ENCODE measurements at places on chromosomes 16 and 17. TPM values are rescaled to one million over a fixed set of nuclear protein-coding genes. Genes with fewer than 3 reads are reported as not detected.

Gene MT1F
- total RNA-seq, result 0.77 TPM

Gene NOXO1
- total RNA-seq, result 0.55 TPM

Gene AIPL1
- 335 TPM for total RNA-seq

Gene HCRT
- 1.4 TPM for total RNA-seq

Gene TMC7
- 3.1 TPM for total RNA-seq

Gene NUDT16L1
- 39.9 TPM for total RNA-seq

Gene HS3ST3A1
- 22.7 TPM for total RNA-seq

Gene ARL5C
- 1.3 TPM for total RNA-seq

Gene HYDIN
- 21.1 TPM for total RNA-seq

Gene WFIKKN1
- total RNA-seq, result 0.71 TPM

Gene CD79B
- 0.77 TPM for total RNA-seq

Gene XAF1
- total RNA-seq, result 30.8 TPM

Gene CCDC144A
- total RNA-seq, result 8.4 TPM

Gene ZNF385C
- 4.0 TPM for total RNA-seq

Gene TK1
- 13.9 TPM for total RNA-seq

Gene SEZ6L2
- 37.9 TPM for total RNA-seq

Gene SULT1A4
- 6.9 TPM for total RNA-seq

Gene C17orf100
- 3.5 TPM for total RNA-seq

Gene HID1
- total RNA-seq, result 16.0 TPM

Gene CD300LB
- 0.71 TPM for total RNA-seq

Gene CCDC78
- total RNA-seq, result 1.0 TPM

Gene LGALS9B
- total RNA-seq, result not detected

Gene CHD9NB
- total RNA-seq, result 0.93 TPM

Gene TBC1D3C
- not detected for total RNA-seq

Gene TMEM94
- total RNA-seq, result 54.9 TPM

Gene HP
- total RNA-seq, result 0.55 TPM

Gene TPPP3
- 52.7 TPM for total RNA-seq

Gene PIGS
- 44.8 TPM for total RNA-seq

Gene SRL
- total RNA-seq, result 38.6 TPM
